ENCODE measurements at places on chromosomes 3 and 15. TPM values are rescaled to one million over a fixed set of nuclear protein-coding genes. Genes with fewer than 3 reads are reported as not detected.

Gene SLC2A2
- total RNA-seq: not detected

Gene SPESP1
- 4.4 TPM for total RNA-seq

Gene SLCO2A1
- total RNA-seq: 2.3 TPM

Gene CALML4
- total RNA-seq: 0.39 TPM

Gene CD80
- total RNA-seq: not detected

Gene CCR5
- total RNA-seq: not detected

Gene VPS8
- 22.3 TPM for total RNA-seq

Gene AHSG
- total RNA-seq: not detected

Gene TMEM207
- total RNA-seq: not detected

Gene CCDC39
- total RNA-seq: not detected

Gene HYAL2
- 68.3 TPM for total RNA-seq

Gene RPL14
- total RNA-seq: 422 TPM

Gene UBA3
- total RNA-seq: 44.0 TPM

Gene PPP1R2
- 35.1 TPM for total RNA-seq

Gene FRG2C
- not detected for total RNA-seq

All from epithelial cell of alveolus of lung (primary cell).